Aorta (tissue), 5 donors: ENCODE measurements at places on chromosomes 7 and 10. TPM values are rescaled to one million over a fixed set of nuclear protein-coding genes. Genes with fewer than 3 reads are reported as not detected.

- no peak overlapping the region for H3K27ac ChIP-seq
- H3K36me3 ChIP-seq = no peaks in the 10 kb centered on the region
- no peak for DNase-seq
Observed at GRCh38 chr10:10959666-10960065, 58.0 kb upstream of the CELF2 start.

GRCh38 chr7:127393368-127394058 lies 1.0 kb upstream of the ZNF800 start:
- no peaks in the 10 kb centered on the region for H3K4me1 ChIP-seq
- no peaks in the 10 kb centered on the region for H3K27me3 ChIP-seq
- peak overlapping the region; percentile 68 for H3K27ac ChIP-seq

GRID2IP gene
- total RNA-seq = 0.39 TPM

- H3K4me1 ChIP-seq = no peaks in the 10 kb centered on the region
- H3K36me3 ChIP-seq = no peaks in the 10 kb centered on the region
- DNase-seq = no peak
- H3K4me3 ChIP-seq = no peak overlapping the region
- H3K27me3 ChIP-seq = no peaks in the 10 kb centered on the region
Observed at GRCh38 chr10:16952610-16953009, 135.4 kb upstream of the RSU1 start.

USP6NL gene
- 12.5 TPM for total RNA-seq

CALHM1 gene
- not detected for total RNA-seq

AKR1C8 gene
- total RNA-seq = 0.30 TPM

DNA sequence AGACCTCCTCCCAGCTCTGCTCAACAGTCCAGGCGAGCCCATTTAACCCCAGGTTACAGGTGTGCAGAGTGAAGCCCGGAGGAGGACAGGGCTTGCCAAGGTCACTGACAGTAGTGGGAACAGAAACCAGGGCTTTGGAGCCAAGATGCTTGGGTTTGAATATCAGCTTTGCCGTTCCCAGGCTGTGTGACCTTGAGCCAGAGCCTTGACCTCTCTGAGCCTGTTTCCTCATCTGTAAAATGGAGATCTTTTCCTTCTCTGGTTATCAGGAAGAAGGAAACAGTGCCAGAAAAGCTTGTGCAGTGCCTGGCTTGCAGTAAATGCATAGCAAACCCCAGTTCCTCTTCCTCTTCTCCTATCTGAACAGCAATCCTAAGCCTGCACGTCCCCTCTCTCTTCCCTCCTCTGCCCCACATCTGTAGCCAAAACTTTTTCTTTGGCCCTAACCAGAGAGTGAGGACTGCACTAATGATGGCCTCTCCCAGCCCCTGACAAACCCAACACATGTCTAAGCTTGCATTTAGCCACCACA lies 21.4 kb upstream of the MLXIPL start:
- no peaks in the 10 kb centered on the region for H3K36me3 ChIP-seq
- H3K4me1 ChIP-seq = no peaks in the 10 kb centered on the region
- H3K4me3 ChIP-seq = no peak overlapping the region

DNA sequence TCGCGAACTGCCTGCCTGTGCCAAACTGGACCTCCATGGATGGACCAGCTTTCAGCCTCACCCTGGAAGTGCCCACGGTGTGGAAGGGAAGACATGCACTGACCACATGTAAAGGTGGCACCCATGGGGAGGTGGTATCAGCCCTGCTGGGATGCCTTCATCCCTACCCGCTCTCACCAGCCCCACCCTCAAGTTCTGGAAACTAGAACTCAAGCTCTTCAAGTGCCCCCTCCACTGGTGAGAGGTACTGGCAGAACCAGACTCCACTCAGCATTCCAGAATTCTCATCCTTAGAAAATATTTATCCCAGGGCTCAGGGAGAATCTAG lies 5.9 kb downstream of the ZNF488 start:
- H3K27me3 ChIP-seq = no peaks in the 10 kb centered on the region
- peak; percentile 40 for DNase-seq
- no peaks in the 10 kb centered on the region for H3K36me3 ChIP-seq
- H3K4me3 ChIP-seq = no peak overlapping the region
- no peak overlapping the region for H3K27ac ChIP-seq
- H3K4me1 ChIP-seq = no peaks in the 10 kb centered on the region

- no peak overlapping the region for H3K27ac ChIP-seq
- no peaks in the 10 kb centered on the region for H3K4me1 ChIP-seq
- H3K4me3 ChIP-seq = no peak overlapping the region
- no peaks in the 10 kb centered on the region for H3K36me3 ChIP-seq
- no peaks in the 10 kb centered on the region for H3K27me3 ChIP-seq
Observed at GRCh38 chr10:55813451-55814170, 547.4 kb downstream of the ZWINT start.

- no peaks in the 10 kb centered on the region for H3K4me1 ChIP-seq
- H3K27ac ChIP-seq = no peak overlapping the region
- DNase-seq = no peak
- no peaks in the 10 kb centered on the region for H3K27me3 ChIP-seq
- no peaks in the 10 kb centered on the region for H3K36me3 ChIP-seq
Observed at GRCh38 chr7:81902536-81902935, 132.7 kb upstream of the HGF start.
